Activated CD4-positive, alpha-beta T cell treated with anti-CD3 and anti-CD28 coated beads, Interleukin-2, amount 10 ng/mL, durations not matched to agents 7 days and 5 days (primary cell): ENCODE measurements at places on chromosomes 12 and 14. TPM values are rescaled to one million over a fixed set of nuclear protein-coding genes. Genes with fewer than 3 reads are reported as not detected.
A peak's percentile ranks its signal among the peaks of the same experiment; 100 is the strongest.

LRRC10 gene
- total RNA-seq = not detected

FOXG1 gene
- not detected for total RNA-seq

KRT75 gene
- total RNA-seq = not detected

GARIN6 gene
- not detected for total RNA-seq

GZMH gene
- 1.9 TPM for total RNA-seq

DNA sequence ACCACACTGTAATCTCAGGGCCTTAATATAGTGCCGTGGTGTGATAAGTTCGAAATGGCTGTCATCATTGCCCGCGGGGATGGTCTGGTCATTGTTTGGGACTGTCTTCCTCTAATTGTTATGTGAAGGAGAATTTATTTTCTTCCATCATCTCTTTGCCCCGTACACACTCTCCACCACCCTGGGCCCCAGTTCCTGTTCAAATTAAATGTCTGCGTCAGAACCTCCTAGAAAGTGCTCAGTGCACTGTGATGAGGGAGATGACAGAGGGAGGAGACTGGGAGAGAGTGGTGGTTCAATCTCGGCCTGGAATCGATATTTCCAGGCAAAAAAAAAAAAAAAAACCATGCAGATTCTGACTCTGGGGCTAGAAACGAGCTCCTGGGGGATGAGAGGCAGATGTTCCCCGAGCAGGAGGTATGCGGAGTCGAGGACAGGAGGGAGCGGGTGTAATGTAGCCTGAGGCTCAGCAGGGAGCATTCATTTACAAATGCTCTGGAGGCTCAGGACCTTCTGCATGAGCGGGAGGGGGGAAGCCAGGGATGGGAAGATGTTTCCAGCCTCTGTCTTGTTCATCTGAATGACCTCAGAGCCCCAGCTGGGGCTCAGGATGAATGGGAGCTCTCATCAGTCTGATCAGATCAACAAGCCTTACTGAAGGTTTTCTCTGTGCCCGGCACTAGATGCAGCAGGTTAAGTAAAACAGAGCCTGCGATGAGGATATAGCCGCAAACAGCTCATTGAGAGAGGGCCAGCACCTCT lies 219.5 kb downstream of the TBX5 start:
- H3K27me3 ChIP-seq = no peaks in the 10 kb centered on the region
- H3K36me3 ChIP-seq = no peaks in the 10 kb centered on the region
- no peak for DNase-seq
- no peak overlapping the region for H3K4me3 ChIP-seq
- no peaks in the 10 kb centered on the region for H3K4me1 ChIP-seq
- no peak overlapping the region for H3K27ac ChIP-seq

DNA sequence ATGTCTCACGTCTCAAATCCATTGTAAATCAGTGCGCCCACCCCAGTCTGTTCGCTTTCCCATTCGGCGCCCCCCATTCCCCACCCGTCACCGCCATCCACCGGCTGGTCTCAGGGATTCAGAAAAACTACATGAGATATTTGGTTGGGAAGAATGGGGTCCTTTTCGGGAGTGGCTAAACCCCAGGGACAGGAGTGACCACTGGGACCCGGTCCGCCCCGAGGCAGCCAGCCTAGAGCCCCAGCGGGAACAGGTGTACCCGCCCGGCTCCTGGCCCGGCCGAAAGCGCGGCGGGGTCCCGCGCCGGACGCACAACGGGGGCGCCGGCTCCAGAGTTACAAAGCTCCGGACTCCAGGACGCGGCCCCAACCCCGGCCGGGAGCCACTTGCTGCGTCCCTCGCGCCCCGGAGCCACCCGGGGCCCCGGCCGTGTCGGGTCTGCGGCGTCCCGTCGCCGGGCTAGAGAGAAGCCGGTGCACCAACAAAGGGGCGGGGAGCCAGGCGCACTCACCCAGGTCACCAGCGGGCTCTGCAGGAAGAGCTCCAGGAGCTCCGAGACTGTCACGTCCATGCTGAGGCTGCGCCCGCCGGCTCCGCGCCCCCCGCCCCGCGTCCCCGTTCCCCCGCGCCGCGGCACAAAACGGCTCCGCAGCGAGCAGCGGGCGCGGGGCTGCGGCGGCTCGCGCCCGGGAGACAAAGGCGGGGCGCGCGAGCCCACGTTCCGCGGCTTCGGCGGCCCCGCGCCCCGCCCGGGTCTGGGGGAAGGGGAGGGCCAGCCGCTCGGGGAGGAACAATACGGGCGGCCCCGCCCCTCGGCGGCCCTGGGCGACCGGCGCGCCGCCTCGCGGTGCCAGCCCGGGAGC lies at the start of gene CCDC88C:
CCDC88C (minus strand) TSS at position 701 of the 863 bp plus-strand sequence; CDS start at position 571, 130 bp downstream.
- no peaks in the 10 kb centered on the region for H3K27me3 ChIP-seq
- H3K27ac ChIP-seq = peak within 1 kb of the TSS; percentile 99
- peaks cover 43% of the 10 kb centered on the region for H3K36me3 ChIP-seq
- peak within 1 kb of the TSS; percentile 98 for H3K4me3 ChIP-seq
- peak; percentile 77 for DNase-seq

DNA sequence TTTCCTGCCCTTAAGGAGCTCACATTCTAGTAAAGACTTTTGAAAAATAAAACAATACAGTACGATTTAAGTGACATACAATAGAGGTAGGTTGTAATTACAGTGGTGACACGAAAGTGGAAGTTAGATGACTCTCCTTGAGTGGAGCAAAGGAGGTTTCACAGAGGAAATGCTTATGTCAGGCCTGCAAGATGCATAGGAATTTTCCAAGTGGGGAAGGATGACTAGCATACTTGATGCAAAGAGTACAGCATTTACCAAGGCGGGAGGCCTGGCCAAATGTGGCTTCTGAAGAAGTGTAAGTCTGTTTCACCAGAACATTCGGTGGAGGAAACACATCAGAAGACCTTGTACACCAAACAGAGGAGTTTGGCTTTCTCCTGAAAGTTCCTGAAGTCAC lies 55.2 kb downstream of the ERO1A start:
- no peak overlapping the region for H3K4me3 ChIP-seq
- peaks cover 36% of the 10 kb centered on the region for H3K36me3 ChIP-seq

DNA sequence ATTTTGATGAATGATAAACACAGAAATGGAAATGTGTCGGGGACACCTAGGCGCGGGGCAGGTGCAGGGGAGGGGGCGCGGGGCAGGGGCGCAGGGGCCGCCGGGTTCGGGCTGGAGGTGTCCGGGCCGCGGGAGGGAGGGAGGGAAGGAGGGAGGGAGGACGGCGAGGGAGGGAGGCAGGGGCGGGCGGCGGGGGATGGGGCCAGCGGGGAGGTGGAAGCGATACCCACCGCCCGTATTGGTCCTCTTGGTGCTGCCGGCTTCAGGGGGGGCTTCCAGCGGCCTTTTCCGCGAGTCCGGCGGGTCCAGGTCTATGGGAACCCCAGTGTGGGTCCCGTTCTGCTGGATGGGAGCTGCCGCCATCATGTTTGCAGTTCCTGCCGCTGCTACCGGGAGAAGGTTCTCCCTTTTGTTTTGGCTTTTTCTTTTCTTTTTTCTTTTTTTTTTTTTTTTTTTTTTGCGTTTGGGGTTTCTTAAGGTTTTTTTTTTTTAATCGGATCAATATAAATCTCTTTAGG lies 703 bp downstream of the NOVA1 start:
- H3K4me1 ChIP-seq = peaks cover 4% of the 10 kb centered on the region
- H3K4me3 ChIP-seq = peak overlapping the region; percentile 30
- peaks cover 32% of the 10 kb centered on the region for H3K27me3 ChIP-seq

DNA sequence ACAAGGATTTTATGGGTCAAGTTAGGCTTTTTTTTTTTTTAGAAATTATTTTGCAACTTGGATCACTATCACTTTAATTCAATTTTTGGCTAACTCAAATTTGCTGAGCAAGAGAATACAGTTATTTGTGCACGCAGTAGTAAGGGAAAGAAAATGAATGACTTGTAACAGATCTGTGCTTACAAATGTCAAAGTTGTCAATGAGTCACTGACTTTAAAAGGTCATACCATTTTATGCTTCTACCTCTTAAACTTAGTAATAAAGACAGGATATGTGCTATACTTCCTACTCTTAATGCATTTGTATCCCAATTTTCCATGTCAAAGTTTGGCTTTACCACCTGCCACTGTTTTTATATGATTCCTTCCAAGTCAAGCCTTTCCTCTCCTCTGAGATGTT lies 131.1 kb upstream of the FBXO33 start:
- H3K36me3 ChIP-seq = no peaks in the 10 kb centered on the region
- no peaks in the 10 kb centered on the region for H3K27me3 ChIP-seq
- H3K4me1 ChIP-seq = no peaks in the 10 kb centered on the region
- no peak overlapping the region for H3K4me3 ChIP-seq
- no peak for DNase-seq

DNA sequence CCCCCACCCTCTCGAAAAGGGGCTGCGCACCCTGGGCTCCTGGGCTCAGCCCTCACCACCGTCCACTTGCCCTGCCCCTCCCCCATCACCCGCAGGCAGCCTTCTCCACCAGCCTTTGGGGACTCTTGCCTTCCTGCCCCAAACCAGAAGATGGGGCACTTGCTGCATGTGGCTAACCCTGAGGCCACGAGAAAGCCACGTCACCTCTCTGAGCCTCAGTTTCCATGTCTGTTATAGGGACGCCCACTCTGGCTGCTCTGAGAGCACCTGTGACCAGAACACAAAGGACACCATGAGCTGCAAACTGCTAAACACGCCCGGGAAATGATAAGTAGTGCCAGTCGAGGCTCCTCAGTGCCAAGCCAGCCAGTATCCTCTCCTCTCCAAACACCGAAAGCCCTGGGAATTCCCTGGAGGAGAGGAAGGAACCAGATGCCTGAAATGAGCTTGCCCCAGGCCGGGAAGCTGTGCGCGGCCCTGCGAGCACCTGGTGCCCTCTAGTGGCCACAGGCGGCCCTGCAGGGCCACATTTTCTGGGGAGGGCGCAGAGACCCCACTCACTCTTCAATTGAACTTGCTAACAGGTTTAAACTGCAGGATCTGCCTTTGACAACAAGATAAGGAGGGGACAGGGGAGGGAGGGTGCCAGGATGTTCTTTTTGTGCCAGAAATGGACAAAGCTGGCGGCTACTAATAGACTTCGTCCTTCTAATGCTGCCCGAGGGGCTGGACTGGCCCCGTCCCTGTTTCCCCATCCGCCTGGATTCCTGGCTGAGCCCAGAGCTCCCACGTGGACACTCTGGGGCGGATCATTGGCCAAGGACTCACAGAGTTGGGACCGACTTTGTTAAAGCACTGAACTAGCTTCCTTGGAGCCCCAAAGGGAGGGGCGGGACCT lies 10.2 kb upstream of the SERPINA9 start:
- H3K4me3 ChIP-seq = no peak overlapping the region
- peaks cover 3% of the 10 kb centered on the region for H3K4me1 ChIP-seq
- no peaks in the 10 kb centered on the region for H3K36me3 ChIP-seq
- no peak overlapping the region for H3K27ac ChIP-seq
- DNase-seq = peak; percentile 41

DNA sequence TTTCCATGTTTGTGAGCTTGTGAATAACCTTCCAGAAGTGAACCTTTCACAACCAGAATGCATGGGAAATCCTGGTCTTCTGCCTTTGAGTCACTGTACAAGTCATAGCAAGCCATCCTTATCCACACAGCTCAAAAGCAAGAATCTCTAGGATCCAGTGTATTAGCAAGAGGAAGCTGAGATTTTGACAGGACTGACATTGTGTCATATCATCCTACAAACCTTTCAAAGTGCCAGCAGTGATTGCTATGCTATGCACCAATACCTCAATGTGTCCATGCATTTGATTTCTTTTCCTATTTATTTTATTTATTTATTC lies 13.5 kb upstream of the NRDE2 start:
- H3K27ac ChIP-seq = no peak overlapping the region
- no peak for DNase-seq
- peaks cover 7% of the 10 kb centered on the region for H3K27me3 ChIP-seq

DNA sequence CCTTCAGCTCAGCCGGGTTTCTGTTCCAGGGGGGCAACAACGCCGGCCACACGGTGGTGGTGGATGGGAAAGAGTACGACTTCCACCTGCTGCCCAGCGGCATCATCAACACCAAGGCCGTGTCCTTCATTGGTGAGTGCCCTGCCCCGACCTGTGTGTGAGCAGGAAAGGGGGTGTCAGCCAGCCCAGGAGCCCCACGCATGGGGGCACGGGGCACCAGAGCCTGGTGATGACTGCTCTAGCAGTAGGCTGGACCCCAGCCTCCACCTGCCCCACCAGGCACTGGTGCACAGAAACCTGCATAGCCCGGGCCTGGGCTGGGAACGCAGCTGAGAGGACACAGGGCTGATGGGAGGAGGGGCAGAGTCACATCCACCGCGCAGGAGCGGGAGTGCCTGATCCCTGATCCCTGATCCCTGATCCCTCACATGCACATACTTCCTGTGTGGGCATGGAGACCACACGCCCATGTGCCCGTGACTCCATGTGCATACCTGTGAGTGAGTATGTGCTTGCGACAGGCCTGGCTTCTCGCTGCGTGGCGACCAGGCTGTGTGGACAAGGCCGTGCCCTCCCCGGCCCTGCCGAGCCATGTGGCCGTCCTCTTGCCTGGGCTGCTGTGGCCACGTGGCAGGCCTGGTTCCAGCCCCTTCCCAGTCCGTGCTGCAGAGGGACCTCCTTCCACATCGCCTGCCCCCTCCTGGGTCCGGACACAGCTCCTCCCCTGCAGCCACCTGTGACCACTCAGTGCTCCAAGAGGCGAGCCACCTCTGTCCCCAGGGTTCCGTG lies 11.2 kb downstream of the ADSS1 start:
- H3K27ac ChIP-seq = no peak overlapping the region
- no peak for DNase-seq
- H3K4me1 ChIP-seq = no peaks in the 10 kb centered on the region
- no peaks in the 10 kb centered on the region for H3K36me3 ChIP-seq
- no peaks in the 10 kb centered on the region for H3K27me3 ChIP-seq

GRCh38 chr12:43836475-43836989 lies 651 bp downstream of the TMEM117 start:
- peaks cover 15% of the 10 kb centered on the region for H3K27me3 ChIP-seq
- H3K4me3 ChIP-seq = peak overlapping the region; percentile 66
- peak overlapping the region; percentile 71 for H3K27ac ChIP-seq
- H3K36me3 ChIP-seq = no peaks in the 10 kb centered on the region
- H3K4me1 ChIP-seq = peaks cover 32% of the 10 kb centered on the region

DNA sequence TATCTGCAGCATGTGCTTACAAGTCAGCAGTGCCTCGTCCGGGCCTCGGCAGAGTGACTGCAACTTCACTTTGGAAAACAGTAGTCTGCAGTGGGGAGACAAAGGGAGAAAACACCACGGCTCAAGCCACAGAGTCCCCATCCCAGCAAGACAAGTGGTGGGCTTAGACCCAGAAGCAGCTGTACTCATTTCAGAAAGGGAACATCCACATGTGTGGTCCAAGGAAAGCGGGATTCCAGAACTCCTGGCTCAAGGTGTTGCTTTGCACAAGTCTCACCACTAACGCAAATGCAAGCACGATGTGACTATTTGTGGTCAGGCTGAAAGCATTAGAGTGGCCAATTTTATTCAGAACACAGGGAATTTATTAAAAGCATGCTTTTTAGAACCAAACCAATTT lies 198.3 kb downstream of the TTC7B start:
- H3K36me3 ChIP-seq = no peaks in the 10 kb centered on the region
- no peak overlapping the region for H3K27ac ChIP-seq
- H3K4me3 ChIP-seq = no peak overlapping the region
- H3K4me1 ChIP-seq = no peaks in the 10 kb centered on the region
- H3K27me3 ChIP-seq = no peaks in the 10 kb centered on the region
